ENCODE measurements at places on chromosomes 5 and 9.
A peak's percentile ranks its signal among the peaks of the same experiment; 100 is the strongest.

- no peak for DNase-seq
Measured at GRCh38 chr9:118940473-118940872, 428.8 kb downstream of the BRINP1 start.

DNA sequence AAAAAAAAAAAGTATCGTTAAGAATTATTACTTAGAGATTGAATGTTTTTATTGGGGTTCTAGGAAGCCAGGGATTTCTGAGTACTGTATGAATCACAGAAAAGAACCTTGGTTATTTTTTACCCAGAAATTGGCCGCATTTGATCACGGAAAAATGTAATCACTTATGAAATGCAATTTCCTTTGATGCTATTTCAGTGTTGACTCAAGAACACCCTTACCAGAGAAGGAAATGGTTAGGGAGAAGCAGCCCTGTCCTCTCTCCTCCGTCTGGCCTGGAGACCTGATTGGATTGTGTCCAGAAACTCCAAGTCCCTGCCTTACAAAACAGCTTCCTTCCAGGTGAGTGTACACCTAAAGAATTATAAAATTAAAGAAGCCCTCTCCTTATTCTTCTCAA lies 116.7 kb downstream of the MED10 start:
- no peak for DNase-seq

- DNase-seq = no peak
Measured at GRCh38 chr9:128992995-128993394, 35.1 kb downstream of the SH3GLB2 start.

- DNase-seq = no peak
Measured at GRCh38 chr5:19886123-19886917, 101.7 kb downstream of the CDH18 start.

DNA sequence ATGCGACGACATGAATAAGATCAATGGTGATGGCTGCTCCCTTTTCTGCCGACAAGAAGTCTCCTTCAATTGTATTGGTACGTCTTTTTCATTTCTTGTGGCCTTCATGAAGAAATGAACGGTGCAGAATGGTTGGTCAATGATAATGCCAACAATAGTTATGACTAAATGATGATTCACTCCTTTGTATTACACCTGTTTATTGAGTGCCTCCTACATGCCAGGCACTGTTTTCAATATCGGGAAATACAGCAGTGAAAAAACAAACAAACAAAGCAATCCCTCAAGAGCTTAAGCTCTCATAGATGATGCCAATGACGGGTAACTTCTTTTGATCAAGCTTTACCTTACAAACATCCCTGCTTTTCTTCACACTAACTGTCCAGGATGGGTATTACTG lies 117.7 kb downstream of the PAPPA start:
- no peak for DNase-seq

DNA sequence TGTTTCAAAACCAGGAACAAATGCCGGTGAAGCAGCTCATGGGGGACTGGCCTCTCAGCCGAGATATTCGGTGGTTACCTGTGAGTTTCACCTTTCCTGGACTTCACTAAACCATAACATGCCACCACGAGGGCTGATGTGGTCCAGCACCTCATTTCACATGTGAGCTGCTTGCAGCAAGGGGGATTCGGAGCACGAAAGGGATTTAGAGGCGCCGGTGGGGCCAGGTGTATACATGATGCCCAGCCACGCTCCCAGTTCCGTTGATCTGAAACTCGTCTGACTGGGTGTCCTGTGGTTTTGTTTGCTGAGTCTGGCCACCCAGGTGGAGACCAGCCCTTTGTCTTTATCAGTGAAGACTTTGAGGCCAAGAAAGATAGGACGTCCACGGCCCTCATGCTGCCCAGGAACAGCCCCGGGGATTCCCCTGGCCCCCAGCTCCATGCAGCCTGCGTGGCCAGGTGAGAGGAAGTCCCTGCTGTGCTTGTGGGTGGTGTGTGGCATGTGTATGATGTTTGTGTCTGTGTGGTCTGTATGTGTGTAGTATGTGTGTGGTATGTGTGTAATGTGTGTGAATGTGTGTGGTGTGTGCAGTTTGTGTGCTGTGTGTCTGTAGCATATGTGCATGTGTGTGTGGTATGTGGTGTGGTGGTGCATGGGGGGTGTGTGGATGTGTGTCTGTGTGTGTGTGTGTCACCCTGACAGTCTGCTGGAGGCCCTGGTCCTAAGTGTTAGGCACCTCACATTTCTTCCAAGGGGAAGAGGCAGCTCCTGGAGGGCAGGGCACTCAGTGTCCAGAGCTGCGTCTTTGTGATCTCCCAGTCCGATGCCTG lies 23.4 kb downstream of the PHF2 start:
- no peak for DNase-seq

DNA sequence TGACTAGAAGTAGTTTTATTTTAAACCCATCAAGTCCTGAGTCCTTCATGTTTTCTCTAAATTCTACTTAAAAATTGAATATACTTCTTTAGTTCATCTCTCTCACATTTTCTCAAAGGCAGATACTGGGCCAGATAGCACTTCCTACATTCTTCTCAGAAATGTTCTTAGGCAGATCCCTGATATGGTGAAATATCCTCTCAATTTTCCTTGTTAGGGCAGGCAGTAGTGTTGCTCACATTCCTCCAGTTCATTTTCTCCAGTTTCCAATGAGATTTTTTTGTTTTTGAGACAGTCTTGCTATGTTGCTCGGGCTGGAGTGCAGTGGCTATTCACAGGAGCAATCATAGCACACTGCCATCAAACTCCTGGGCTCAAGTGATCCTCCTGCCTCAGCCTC lies 5.7 kb downstream of the GCNT1 start:
- DNase-seq = no peak

GRCh38 chr9:93598647-93599241 lies 22.4 kb downstream of the PHF2 start:
- no peak for DNase-seq

- DNase-seq = no peak
Measured at GRCh38 chr9:20698782-20699181, 14.7 kb downstream of the FOCAD start.

GRCh38 chr9:77773381-77773780 lies 125.3 kb upstream of the GNA14 start:
- DNase-seq = no peak

- DNase-seq = no peak
Measured at GRCh38 chr5:177440211-177440989, 6.2 kb upstream of the PRR7 start.

DNA sequence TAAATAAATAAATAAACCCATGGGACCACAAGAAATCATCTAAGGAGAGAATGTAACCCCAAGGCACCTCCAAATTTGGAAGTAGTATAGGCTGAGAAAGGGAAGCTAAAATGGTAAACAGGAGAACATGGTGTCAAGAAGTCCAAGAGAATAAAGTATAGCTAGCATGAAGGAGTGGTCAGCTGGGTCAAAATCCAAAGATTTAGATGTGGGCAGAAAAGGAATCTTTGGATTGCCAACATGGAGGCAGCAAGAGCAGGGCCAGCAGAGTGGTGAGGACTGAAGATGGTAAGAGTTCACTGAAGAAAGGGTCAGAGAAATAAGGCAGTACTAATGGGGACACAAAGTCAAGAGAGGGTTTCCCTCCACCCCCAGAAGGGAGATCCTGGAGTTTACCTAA lies 53.0 kb downstream of the TSSK1B start:
- DNase-seq = no peak

GRCh38 chr5:72600391-72600981 lies 93.3 kb upstream of the ZNF366 start:
- no peak for DNase-seq

GRCh38 chr5:75601567-75601966 lies 9.7 kb upstream of the ANKDD1B start:
- no peak for DNase-seq

DNA sequence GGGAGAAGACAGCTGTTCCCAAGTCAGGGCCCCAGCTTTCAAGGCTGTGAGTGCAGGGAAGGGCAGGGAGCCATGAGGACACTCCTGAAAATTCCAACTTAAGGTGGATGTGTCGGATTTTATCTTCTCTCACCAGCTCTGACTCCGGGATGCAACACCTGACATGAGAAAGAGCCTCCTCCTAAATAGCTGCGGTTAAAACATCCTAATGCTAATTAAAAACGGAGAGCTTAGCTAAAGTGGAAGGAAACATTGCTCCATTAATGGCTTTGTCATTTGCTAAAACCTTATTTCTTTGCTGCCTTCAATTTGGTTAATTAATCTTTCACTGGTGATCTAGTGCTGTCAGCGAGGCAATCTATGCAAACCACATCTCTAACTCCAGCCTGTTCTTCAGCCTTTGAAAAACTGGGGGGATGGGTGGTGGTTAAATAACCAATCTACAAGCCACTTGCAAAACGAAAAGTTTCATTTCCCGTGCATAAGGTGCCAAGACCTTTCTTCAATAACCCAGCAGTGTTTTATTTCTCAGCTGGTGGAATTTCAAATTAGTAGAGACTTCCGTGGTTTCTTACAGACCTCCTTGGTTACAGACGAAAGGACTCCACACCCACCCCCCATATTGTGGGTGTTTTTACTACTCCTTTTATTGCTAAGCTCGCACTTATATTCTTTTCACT lies 379.6 kb downstream of the MLLT3 start:
- peak; percentile 24 for DNase-seq

DNA sequence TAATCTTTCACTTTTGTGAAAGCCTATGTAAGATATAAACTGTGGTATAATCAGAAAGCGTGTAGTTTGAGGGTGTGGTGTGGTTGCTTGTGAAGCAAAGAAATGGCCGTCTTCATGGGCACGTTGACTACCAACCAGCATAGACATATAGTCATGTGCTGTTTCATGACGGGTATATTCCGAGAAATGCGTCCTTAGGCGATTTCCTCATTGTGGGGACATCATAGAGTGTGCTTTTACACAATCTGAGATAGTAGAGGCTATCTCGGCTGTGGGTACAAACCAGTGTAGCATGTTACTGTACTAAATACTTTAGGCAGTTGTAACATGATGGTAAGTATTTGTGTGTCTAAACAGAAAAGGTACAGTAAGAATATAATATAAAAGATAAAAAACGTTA lies 79.7 kb upstream of the LRRC70 start:
- DNase-seq = no peak

- DNase-seq = no peak
Measured at GRCh38 chr9:36729906-36730305, 157.2 kb downstream of the MELK start.

- no peak for DNase-seq
Measured at GRCh38 chr9:127457191-127457878, 6.0 kb downstream of the LRSAM1 start.

- no peak for DNase-seq
Measured at GRCh38 chr5:15774632-15775031, 274.7 kb downstream of the FBXL7 start.

GRCh38 chr5:16921211-16921610 lies 14.9 kb downstream of the MYO10 start:
- DNase-seq = no peak

DNA sequence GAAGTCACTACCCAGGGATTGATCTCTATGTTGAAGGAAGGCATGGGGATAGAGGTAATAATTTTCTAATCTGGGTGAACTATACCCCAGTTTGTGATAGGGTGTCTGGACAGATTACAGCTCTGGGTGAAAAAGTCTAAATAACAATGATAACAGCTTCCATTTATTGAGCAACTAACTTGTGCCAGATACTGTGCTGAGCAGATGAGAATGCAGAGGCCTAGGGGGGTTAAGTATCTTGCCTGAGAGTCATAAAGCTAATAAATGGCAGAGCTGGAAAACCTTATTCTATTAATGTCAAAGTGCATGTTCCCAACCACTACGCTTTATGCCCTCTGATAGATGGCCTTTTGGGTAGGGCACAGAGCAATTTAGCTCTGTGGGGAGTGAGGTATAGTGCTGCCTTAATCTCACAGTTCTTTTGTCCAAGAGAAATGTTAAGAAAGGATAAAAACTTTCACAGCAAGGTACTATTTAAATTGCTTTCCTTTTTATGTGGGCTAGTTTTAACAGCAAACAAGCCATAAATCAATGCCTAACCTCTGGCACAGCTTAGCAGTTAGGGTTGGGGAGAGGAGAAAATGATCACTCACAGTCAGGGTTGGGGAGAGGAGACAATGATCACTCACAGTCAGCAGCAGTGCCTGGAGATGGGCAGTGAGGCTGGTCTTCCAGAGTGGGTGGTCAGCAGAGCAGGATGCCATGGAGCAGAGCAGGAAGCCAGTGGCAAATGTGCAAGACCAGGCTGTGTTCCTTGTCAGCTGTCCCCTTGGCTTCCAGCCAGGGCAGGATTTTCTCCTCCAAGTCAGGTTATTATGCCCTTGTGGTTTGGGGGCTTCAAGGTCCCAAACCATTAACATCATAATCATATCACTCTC lies 187.0 kb downstream of the CARTPT start:
- DNase-seq = no peak

DNA sequence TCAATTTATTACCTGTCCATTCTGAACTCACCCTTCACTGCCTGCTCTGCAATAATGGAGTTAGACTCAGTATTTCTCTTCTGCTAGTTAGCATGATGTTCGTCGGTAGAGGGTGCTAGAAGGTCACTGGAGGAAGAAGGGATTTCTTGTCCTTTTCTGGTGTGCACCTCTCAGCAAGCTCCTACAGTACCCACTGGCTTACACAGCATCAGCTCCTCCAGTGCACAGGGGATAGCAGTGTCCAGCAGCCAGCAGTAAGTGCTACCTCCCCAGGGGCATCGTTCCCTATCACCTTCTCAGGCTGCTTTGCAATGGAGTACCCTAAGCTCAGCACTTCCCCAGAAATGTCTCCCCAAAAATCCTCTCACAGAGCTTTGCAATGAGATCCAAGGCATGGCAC lies 45.9 kb upstream of the APC start:
- no peak for DNase-seq

GRCh38 chr5:66361070-66361469 lies 217.0 kb downstream of the SREK1 start:
- no peak for DNase-seq

DNA sequence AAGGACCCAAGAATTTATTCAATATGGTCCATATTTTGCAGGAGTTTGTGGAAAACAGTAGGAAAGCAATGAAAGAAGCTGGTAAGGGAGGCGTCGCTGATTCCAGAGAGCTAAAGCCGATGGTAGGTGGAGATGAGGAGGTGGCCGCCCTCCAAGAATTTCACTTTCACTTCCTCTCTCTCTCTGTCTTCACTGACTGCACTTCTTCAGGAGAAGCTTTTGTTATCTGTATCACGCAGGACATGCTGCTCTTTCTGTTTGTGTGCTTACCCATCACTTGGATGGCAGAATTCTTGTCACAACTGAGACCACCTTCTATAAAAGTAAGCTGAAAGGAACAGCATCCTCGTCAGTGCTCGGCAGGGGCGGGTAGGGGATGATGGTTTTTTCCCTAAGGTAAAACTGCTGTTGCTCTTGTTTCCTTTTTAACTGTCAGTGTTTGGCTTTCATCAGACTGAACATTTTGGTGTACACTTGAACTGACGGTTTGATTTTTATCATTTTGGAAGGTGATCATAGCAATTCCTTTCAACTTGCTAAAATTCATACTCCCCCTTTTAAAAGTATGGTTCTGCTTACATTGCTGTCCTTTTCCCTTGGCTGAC lies 62.4 kb upstream of the FSD1L start:
- no peak for DNase-seq
